Bronchial epithelial cell (primary cell): ENCODE measurements at places on chromosomes 4 and X. TPM values are rescaled to one million over a fixed set of nuclear protein-coding genes. Genes with fewer than 3 reads are reported as not detected.

GRCh38 chr4:116953947-116954346 lies 131.4 kb downstream of the TRAM1L1 start:
- DNase-seq = no peak

Gene RTL3
- not detected in 2 replicates for total RNA-seq

GRCh38 chrX:110563282-110563681 lies 204.6 kb downstream of the RTL9 start:
- no peak for DNase-seq

DNA sequence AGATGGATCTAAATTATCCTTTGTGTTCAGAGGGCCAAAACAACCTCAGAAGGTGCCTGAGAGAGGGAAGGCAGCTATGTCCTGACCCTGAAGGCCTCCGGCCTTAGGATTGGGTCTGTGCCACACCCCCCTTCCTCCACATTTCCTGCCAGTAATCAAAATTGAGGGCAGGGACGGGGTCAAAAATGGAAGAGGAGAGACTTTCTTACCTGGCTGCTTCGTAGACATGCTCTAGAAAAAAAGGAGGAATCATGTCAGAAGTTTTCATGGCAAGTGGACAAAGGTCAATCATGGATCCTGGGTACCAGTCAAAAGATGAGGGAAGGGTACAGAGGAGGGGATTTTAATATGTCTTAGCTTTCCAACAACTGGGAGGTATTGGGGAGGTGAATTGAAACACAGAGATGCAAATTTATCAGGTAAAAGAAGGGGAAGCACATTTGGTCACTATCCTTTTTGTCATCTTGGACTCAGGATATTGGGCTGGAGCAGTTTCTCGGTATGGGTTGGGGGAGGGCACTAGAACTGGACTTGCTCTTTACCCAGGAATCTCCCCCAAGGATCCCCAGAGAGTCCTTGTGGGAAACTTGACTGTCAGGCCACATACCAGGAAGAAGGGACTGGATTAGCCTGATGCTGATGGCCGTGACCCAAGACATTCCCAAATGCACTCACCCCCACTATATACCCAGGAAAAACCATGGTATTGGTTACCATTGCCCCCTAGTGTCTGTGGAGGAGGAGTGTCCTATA lies 17.1 kb downstream of the VSIG4 start:
- no peak for DNase-seq

DNA sequence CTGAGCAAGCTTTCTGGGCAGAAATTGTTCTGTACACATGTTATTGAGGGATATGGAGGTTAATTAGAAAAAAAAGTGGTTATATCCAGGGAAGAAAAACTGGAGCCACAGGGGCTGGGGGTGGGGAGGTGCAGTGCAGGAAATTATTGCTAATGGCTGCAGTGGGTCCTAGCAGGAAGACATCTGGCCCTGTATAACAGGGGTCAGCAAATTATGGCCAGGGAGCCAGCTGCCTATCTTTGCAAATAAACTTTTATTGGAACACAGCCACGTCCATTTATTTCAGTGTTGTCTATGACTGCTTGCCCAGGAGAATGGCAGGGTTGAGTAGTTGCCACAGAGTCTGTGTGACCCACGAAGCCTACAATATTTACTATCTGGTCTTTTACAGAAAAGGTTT lies 23.4 kb upstream of the PRPS2 start:
- no peak for DNase-seq

- DNase-seq = no peak
Measured at GRCh38 chr4:52014903-52015302, 5.3 kb downstream of the LRRC66 start.

DNA sequence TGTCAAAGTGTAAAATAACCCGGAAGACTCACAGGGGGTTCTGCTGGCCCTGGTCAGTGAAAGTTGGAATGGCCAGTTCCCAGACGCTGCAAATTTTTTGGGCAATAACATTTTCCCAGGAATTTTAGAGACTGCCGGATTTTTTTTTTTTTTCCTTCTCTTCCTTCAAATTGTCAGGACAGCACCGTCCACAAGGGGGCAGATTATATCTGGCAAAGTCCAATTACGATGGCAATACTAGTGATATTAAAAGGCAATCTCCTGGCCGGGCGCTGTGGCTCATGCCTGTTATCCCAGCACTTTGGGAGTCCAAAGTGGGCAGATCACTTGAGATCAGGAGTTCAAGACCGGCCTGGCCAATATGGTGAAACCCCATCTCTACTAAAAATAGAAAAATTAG lies 20.5 kb downstream of the SLC25A5 start:
- no peak for DNase-seq

DNA sequence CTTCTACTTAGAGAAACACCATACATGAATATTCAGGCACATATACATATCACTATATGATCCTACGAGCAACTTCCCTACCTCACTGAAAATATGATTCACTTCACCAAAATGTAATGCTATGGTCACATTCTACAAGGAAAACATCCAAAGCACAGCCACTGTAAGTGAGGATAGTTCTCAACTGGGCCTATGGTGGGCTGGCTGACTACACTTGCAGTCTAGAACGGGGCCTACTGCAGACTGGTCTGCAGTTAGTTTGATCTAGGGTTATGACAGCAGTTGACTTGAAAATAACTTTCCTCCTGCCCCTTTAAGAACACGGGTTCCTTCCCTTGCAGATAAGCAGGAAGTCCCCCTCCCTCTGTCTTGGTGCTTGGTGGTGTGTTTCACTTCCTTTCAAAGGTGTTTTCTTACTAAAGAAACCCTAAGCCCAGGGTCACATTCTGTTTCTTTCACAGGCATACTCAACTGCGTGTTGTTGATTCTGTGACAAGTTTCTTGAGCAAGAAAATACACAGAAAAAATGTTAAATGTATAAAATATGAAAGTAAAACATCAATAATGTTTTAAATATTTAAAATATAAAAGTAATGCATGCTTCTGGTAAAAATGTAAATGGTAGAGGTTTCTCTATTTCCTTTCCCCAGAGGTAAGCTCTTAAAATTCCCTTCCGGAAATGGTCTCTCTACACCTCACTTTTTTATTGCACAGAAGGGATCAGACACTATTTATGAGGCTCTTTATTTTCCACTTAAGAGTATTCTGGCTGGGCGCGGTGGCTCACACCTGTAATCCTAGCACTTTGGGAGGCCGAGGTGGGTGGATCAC lies 18.0 kb upstream of the TMSB4X start:
- peak; percentile 64 for DNase-seq

Gene RXFP1
- total RNA-seq = under 0.01 TPM in 1 of 2 replicates, not detected in the other

Gene FDCSP
- total RNA-seq = not detected in 2 replicates

DNA sequence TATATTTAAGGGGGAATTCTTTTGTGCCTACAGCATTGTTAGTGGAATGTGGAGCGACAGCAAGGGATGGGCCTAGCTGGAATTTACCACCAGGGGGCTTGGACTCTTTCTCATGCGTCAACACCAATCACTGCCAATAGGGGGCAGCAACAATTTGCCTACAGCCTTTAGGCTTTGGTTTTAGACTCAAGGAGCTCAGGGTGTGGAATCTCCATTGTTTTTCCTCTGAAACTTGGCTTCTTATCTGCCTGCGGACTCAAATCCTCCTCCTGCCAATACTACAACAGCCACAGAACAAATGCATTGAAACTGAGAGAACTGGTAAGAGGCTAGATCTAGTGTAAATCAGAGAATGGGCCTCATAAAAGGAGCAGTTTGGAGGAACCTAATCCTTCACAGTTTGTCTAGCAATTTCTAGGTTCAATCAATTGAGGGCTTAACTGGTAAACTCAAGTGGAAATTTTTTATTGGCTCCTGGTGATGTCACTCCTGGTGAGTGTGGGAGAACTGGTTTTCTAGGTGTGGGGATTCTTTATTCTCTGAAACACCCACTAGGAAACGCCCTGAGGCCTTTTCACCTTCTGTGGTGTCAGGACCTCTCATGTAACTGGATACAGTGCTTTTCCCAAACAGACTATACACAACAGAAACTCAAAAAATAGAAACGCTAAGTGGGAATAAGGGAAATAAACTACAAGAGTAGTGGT lies 27.9 kb upstream of the TMSB4X start:
- peak; percentile 88 for DNase-seq

GRCh38 chr4:110754716-110755115 lies 131.8 kb upstream of the PITX2 start:
- DNase-seq = no peak

GRCh38 chr4:26863512-26863911 lies 2.9 kb downstream of the STIM2 start:
- DNase-seq = no peak

GRCh38 chr4:141375855-141376254 lies 155.2 kb downstream of the ZNF330 start:
- DNase-seq = peak; percentile 87

- DNase-seq = peak; percentile 58
Measured at GRCh38 chr4:48015216-48015615, 1.3 kb downstream of the CNGA1 start.

GRCh38 chr4:112514647-112515197 lies 1.3 kb downstream of the NEUROG2 start:
- no peak for DNase-seq

DNA sequence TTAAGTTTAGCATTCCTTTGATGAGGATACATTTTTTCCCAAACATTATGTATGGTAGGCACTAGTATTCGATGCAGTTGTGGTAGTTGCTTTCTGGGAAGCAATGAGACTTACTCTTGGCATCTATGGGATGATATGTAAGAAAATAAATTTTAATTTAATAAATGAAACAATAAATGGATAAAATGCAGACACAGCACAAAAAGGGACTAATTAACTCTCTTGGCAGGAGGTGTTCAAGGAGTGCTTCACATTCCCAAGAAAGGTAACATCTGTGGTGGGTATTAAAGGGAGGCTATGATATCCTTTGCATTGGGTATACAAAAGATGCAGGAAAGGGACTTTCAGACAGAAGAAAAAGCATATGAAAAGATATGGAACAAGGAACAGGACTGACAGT lies 111.0 kb downstream of the PGRMC2 start:
- no peak for DNase-seq

- no peak for DNase-seq
Measured at GRCh38 chrX:97527725-97528124, 644.0 kb downstream of the RPA4 start.

Gene ETDB
- not detected in 2 replicates for total RNA-seq

DNA sequence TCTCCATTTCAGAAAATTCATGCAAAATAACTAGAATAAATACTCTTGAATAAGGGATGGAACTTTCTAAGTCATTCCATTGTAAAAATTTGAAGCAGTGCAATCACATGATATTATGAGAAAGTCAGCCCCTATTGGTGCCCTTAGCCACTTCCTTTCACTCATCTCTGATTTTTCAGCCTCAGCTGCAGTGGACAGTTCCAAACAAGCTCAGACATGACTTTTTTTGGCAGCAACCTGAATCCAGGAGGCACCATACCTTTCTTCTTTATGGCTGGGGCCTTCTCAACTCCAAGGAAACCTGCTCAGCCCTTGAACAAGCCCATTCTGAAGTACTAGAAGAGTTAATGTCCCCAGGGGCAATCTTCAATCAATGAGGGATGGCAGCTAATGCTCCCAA lies 40.5 kb downstream of the MAPK10 start:
- DNase-seq = peak; percentile 78

DNA sequence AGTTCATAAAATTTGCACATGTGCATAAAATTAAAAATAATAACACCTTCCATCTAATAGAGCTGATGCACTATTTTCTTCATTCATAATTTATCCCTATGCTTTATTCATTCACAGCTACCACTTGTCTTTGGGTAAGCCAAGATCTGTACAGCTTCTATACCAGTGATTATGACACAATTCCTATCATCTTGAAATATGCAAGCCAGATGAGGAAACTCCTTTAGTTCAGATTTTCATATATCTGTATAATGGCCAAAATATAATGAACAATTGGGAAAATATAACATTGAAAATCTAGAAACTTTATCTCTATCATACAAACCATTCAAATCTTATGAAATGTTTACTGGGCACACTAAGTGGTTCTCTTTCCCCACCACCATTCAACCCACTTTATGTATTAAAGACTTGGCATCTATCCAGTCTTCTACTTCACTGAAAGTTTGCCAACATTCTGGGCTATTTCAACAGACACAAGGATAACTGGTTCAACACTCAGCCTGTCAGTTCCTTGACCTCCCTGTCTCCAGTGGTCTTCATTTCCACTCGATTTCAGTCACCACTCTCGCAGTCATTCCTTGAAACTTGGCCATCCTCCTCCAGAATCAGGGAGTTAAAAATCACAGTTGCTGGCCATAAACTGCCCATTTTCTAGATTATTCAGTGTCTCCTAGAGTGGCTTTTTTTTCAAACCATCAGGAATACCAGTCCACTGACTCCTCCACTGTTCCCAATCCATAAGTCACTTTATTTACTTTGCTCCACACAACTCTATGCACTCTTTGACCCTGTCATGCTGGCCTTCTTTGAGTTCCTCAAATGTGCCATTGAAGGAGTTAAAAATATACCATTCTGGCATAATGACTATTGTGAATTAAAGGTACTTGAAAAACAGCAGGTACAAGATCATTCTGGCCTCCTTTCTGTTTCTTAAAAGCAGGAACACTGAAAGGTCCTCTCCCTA lies 85.5 kb downstream of the CAMK2D start:
- peak; percentile 42 for DNase-seq

GRCh38 chr4:127781300-127782024 lies 660 bp upstream of the HSPA4L start:
- no peak for DNase-seq

Gene NUP62CL
- total RNA-seq = 3.9 and 5.1 TPM in 2 replicates

Gene CXXC4
- under 0.01 TPM in 1 of 2 replicates, not detected in the other for total RNA-seq

DNA sequence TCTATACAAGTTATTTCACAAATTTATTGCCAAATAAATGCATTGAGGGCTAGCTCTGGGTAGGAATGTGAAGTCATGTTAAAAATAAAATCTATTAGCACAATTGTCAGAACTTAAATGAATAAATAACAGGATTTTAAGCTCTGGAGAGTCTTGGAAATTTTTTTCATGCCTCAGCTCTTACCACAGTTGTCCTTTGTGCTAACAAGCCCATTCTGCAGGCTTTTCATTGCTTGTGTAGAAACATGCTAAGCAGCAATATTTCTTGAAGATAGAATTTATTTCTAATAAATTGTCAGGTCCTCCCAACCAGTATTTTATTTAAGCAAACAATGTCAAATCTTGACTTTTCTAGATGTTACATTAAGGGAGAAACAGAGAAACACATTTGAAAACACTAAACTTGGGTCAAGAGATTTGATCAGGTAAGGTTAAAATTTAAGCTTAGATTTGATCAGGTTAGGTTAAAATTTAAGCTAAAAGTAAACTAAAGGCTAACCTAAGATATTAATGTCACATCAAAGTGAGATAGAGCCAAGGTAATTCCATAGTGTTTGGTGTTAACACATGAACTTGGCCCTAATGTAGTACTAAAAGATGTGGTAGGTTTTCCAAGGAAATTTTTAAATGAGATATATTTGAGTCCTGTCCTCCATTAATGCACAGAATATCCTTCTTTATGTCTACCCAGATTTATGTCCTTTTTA lies 179.1 kb upstream of the IL1RAPL1 start:
- no peak for DNase-seq

GRCh38 chr4:154908168-154908567 lies 127.1 kb downstream of the RBM46 start:
- peak; percentile 88 for DNase-seq

DNA sequence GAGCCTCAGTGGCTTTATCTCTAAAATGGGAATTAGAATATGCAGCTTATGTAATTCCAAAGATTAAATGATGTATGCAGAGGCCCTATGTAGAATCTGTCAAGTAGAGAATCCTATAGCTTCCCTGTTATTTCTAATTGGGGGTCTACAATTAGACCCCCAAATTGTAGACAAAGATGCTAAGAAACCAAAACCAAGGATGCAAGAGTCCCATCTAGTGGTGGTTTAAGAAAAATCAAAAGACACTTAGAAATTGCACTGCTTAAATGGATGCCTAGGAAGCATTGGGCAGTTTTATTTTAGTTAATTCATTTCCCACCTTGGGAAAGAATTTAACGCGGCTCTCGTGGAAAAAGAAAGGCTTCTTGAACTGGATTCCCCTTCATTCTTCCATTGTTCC lies 115.2 kb downstream of the GABRA2 start:
- DNase-seq = no peak
